ENCODE measurements at places on chromosomes 11 and 22.
A peak's percentile ranks its signal among the peaks of the same experiment; 100 is the strongest.

DNA sequence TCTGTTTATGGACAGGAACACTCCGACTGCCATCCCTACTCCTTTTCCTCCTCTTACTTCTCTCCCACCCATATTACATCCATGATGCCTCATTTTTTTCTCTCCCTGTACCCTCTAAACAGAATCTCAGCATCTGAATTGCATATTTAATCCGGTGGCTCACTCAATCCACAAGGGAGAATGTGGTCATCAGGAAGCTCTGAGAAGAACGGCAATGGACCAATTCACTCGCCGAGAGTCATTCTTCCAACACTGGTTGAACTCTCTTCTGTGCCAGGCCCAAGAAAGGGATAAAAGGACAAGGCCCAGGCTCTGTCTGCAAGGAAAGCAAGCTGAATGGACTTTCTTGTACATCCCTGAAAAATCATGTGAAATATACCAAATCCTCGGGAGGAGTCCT, 15.9 kb downstream of the MAP6 start:
- DNase-seq: no peak

GRCh38 chr22:50049299-50050195, 8.6 kb downstream of the TTLL8 start:
- DNase-seq: no peak

- no peak for DNase-seq
Measured at GRCh38 chr11:11247576-11247975, 105.5 kb downstream of the CSNK2A3 start.

DNA sequence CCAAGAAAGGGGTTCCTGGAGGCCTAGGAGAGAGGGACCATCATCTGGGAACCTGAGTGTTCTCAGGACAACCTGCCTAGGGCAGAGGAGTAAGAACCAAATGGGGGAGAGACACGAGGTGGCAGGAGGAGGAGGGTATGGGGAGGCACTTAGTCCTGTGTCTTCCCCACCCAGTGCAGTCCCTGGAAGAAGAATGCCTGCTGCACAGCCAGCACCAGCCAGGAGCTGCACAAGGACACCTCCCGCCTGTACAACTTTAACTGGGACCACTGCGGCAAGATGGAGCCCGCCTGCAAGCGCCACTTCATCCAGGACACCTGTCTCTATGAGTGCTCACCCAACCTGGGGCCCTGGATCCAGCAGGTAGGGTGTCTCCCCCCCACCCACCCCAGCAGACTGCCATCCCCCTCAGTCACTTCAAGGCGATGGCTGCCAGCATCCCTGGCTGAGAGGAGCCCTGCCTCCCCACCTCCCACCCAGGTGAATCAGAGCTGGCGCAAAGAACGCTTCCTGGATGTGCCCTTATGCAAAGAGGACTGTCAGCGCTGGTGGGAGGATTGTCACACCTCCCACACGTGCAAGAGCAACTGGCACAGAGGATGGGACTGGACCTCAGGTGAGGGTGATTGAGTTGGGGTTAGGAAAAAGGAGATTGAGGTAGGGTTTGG, 3.7 kb upstream of the INPPL1 start:
- DNase-seq: no peak

- DNase-seq: no peak
Measured at GRCh38 chr11:93498161-93498560, 45.0 kb downstream of the SMCO4 start.

GRCh38 chr11:111765984-111766833, at the start of gene PPP2R1B:
TSS of gene PPP2R1B (minus strand) at chr11:111766389. CDS start at chr11:111766361, 28 bp downstream.
- peak; percentile 76 for DNase-seq

- peak; percentile 52 for DNase-seq
Measured at GRCh38 chr11:67272327-67273259, 6.3 kb downstream of the GRK2 start.

DNA sequence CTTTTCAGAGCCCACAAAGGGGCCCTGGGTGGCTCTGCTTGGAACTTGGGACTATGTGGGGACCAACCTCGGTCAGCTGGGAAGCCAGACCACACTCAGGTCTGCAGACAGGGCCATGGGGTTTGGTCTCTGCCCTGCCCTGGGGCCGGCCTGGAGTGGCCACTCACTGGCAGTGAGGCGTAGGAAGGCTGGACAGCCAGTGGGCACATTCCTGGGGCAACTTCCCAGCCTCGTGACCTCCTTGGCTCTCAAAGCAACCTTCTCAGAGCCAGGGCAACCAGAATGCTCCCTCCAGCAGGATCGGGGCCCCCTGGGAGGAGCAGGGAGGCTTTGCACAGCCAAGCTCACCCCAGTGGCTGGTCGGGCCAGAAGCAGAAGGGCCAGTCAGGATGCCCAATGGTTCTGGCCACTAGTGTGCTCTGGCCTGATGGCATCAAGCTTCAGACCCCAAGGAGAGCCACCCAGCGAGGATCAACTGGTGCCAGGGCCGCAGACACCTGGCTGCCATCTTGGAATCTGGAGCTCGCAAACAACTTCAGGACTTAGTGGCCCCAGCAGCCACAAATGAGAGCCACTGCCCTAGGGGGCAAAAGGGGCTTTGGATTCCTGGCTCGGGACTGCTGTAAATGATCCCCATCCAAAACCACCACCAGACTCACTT, 87.1 kb downstream of the MYEOV start:
- no peak for DNase-seq

DNA sequence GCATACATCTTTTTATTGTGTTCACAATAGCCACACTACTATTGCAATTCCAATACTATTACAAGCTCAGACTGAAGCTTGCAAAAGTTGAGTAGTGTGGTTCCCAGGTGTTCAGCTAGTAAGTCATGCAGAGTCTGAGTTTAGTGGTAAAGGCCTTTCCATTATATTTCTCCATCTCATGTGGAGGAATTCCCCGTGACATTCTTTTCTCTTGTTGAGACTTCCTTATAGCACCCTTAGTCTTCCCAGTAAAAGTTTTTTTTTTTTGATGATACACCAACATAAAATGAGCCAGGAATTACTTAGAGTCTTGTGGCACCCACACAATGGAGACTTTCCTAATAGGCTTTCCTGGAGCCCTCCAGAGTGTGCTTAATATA, 110.8 kb downstream of the UVRAG start:
- no peak for DNase-seq

DNA sequence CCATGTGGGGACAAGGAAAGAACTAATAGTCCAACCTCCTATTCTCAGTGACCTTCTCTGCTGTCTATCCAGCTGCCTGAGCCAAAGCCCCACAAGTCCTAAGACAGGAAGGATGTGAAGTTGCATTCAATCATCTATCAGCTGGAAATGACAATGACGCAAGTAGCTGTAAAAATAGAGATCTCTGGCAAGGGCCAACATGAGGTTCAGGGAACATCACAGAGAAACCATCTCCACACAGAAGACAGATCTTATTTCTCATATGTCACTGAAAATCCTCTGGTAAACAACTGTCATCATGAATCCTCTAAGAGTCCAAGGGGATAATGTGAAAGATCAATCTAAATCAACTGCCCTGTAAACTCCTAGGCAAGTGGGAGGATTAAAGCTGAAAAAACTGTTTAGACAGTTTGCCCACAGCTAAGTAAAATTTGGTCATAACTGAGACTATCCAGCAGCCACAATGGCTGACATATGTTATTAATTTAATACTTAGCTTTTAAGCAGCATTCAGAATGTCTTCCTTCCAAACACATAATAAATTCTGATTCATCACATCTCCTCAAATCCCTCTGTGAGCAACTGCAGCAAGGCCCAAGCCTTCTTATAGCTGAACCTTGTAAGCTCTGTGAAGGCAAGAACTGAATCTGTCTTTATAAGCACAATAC, 52.1 kb downstream of the ALG9 start:
- no peak for DNase-seq

- no peak for DNase-seq
Measured at GRCh38 chr22:19410941-19411689, 20.4 kb downstream of the HIRA start.
